ENCODE measurements at places on chromosomes 16 and 17. TPM values are rescaled to one million over a fixed set of nuclear protein-coding genes. Genes with fewer than 3 reads are reported as not detected.

KRT33B gene
- not detected for total RNA-seq

GRCh38 chr16:70656065-70656711, 9.8 kb downstream of the IL34 start:
- no peak overlapping the region for H3K4me3 ChIP-seq
- DNase-seq = no peak
- peaks cover 5% of the 10 kb centered on the region for H3K4me1 ChIP-seq
- no peaks in the 10 kb centered on the region for H3K36me3 ChIP-seq

- peaks cover 22% of the 10 kb centered on the region for H3K4me1 ChIP-seq
- no peaks in the 10 kb centered on the region for H3K36me3 ChIP-seq
- no peaks in the 10 kb centered on the region for H3K27me3 ChIP-seq
- no peak overlapping the region for H3K4me3 ChIP-seq
- no peak overlapping the region for H3K27ac ChIP-seq
- DNase-seq = no peak
Observed at GRCh38 chr16:75379911-75380847, 53.1 kb downstream of the CFDP1 start.

- H3K4me1 ChIP-seq = peaks cover 35% of the 10 kb centered on the region
- no peaks in the 10 kb centered on the region for H3K27me3 ChIP-seq
- H3K27ac ChIP-seq = no peak overlapping the region
- no peak for DNase-seq
Observed at GRCh38 chr17:16468428-16468992, 23.5 kb downstream of the LRRC75A start.

DNA sequence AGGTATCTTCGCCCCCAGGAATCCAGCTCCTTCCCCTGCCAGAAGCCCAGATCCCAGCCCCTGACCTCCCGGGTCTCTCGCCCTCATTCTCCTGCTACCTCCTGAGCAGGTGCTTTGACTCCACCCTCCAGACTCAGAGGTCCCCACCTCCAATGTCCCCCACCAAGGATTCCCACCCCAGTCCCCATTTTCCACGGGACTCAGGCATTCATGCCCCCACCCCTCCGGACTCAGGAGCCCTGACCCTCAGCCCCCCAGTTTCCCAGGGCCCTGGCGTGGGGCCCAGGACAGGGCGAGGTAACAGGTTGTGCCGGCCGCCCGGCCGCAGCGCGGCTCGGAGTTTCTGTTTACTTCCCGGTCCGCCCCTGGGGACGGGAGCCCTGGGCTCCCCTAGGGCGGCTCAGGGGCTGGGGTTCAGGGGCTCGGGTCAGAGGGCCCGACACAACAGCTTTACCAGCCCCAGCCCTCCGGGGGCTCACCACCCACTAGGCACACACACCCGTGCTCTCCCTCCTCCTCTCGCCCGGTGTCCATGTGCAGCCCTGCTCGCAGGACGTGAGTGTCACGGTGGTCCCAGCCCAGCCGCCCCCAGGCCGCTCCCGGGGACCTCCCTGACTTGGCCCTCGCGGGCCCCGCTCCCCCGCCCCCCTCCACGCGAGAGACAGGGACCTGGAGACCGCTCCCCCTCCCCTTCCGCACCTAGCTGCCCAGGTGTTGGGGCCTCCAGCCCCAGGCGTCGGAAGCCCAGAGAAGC, 595 bp downstream of the BICDL2 start:
- H3K27me3 ChIP-seq = peaks cover 49% of the 10 kb centered on the region
- H3K27ac ChIP-seq = no peak overlapping the region
- no peak overlapping the region for H3K4me3 ChIP-seq
- H3K36me3 ChIP-seq = no peaks in the 10 kb centered on the region

DNA sequence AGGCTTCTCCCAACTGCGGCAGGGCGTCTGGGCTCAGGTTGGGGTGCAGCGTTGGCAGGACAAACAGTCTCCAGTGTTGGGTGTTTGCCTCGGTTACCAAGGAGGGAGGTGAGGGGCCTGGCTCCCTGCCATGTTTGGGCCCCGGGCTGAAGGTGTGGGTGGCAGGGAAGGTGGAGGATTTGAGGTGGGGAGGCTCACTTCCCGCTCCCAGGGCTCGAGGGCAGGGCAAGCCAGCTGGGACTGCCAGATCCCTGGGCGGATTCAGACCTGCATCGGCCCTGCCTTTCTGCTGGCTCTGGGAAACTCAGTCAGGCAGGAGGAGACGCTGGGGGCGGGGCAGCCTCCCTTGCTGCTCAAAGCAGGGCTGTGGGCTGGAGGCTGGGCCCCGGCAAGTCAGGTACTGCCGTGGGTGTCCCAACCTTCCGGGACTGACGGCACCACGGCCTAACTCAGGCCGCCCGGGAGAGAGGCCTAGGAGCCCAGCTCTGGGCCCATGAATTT, 31.3 kb upstream of the KRT17 start:
- no peaks in the 10 kb centered on the region for H3K36me3 ChIP-seq
- peaks cover 32% of the 10 kb centered on the region for H3K4me1 ChIP-seq
- no peaks in the 10 kb centered on the region for H3K27me3 ChIP-seq
- peak overlapping the region; percentile 68 for H3K27ac ChIP-seq
- no peak overlapping the region for H3K4me3 ChIP-seq

Data from esophagus muscularis mucosa (tissue), 4 donors.